Cerebellar nuclear complex (tissue), 1 donor: ENCODE measurements at places on chromosomes 6 and 20.

DNA sequence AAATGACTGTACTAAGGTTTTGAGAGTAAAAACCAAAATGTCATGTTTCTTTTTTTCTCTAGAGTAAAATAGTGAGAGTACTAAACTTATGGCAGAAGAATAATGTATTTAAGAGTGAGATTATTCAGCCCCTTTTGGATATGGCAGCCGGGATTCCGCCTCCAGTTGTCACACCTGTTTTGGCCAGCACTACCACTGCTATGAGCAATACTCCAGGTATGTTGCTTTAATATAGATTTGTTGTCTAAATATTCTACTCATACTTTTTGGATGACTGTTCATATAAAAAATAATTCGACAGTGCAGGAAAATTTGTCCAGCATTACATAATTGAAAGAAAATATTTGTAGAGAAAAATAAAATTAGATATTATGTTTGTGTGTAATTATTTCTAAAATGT lies 59.5 kb downstream of the SCAF8 start:
- DNase-seq: no peak

DNA sequence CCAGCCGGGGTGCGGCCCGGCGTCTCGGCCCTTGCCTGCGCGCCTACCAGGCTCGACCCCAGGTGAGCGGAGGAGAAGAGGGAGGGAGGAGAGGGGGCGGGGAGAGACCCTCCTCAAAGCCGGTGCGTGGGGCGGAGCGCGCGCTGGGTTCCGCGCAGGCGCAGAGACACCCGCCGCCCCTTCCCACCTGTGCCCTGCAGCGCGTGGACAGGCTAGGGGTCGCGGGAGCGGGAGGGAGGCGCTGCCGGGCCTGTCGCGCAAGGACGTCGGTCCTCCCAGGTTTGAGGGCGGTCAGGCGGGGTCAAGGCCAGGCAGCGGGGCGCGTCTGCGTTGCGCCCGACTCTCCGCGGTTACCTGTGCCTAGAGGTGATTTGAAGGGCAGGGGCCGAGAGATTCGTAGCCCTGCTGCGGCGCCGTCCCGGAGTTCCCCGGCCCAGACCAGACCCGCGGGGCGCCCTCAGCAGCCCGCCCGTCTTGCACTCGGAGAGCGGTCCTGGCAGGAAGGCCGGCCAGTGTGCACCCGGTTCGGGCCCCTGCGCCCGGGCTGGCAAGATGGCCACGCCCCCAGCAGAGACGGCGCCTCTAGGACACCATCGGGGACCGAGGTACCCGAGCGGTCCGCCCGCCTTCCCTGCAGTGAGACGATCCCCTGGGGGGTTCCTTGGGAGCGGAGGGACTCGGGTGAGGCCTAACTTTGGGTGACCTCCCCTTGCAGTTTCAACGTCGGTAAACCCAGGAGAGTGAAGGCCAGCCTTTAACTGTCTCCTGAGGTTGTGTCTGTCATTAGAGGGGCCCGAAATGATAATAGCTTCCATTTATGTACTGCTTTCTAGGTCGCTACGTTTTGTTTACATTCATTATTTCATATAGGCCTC lies 546 bp downstream of the C6orf136 start:
- no peak for DNase-seq

DNA sequence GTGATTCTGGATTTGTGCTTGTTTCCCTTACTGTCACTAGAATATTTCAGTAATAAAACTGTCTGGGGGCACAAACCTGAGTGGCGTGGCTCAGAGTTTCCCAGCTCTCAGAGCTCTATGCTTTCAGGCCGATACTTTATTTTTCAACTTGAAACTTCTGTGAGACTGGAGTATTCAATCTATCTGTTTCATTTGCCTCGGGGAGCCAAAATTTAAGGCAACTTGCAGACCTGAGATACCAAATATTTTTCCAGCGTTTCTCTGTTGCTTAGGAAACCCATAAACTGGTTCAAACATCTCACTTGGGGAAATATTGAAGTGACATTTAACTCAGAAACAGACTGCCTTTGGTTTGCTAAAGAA lies 74.7 kb downstream of the SOBP start:
- DNase-seq: no peak

DNA sequence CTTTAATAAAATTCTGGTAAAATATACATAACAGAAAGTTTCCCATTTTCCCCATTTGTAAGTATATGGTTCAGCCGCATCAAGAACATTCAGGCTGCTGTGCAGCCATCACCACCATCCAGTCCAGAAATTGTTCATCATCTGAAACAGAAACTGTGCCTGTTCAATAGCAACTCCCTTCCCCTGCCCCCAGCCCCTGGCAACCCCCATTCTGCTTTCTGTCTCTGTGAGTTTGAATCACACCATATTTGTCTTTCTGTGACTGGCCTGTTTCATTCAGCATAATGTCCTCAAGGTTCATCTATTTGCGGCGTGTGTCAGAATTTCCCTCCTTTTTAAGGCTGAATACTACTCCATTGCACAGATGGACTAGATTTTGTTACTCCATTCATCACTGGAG lies 19.1 kb downstream of the VSTM2L start:
- DNase-seq: no peak

- no peak for DNase-seq
These were observed 6.3 kb upstream of the FOXF2 start for GRCh38 chr6:1382883-1383728.

DNA sequence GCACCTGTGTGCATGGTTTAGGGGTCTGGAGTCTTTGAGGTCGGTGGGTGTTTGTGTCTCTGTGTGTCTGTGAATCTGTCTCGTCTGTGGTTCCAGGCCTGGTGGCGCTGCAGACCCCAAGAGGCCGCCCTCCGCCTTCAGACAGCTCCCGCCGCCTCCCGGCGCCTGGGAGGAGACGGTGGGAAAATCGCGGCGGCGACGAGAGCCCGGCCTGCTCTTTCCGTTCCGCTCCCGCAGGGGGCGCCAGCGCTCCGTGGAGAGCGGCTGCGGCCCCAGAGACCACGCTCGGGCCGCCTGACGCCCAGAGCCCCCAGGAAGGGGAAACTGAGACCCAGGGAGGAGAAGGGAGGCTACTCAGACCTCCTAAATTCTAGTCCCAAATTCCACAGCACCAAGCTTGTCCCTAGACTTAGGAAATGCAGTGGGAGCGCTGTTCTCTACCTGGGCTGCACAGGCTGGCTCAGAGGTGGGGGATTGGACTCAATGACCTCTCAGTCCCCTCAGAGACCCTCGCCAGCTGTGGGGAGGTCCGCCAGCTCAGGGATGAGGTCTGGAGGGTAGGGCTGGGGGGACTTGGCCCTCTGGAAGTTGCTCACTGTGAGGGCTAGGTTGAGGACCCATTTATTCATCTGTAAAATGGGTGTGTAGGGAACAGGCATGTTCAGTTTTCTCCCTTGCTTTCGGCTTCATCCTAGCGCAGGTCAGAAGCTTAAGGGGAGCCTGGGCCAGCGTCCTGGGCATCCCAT lies 36.9 kb upstream of the BLCAP start:
- DNase-seq: no peak

GRCh38 chr20:39904476-39905112 lies 784.4 kb downstream of the MAFB start:
- no peak for DNase-seq

DNA sequence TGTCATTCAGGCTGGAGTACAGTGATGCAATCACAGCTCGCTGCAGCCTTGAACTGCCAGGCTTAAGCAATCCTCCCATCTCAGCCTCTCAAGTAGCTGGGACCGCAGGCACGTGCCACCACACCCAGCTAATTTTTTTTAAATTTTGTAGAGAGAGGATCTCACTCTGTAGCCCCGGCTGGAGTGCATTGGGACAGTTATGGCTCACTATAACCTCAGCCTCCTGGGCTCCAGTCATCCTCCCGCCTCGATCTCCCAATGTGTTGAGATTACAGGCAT lies 86.5 kb downstream of the SERAC1 start:
- no peak for DNase-seq

- no peak for DNase-seq
These were observed 67.8 kb downstream of the SYTL3 start for GRCh38 chr6:158717341-158718330.

GRCh38 chr20:5482791-5483190 lies 166.0 kb upstream of the PROKR2 start:
- DNase-seq: no peak

- DNase-seq: no peak
These were observed 22.0 kb downstream of the FAM83B start for GRCh38 chr6:54868556-54868955.

- DNase-seq: no peak
These were observed 101.3 kb downstream of the MTHFD1L start for GRCh38 chr6:150966786-150967185.

GRCh38 chr6:90982051-90982450 lies 395.2 kb upstream of the MAP3K7 start:
- DNase-seq: no peak

DNA sequence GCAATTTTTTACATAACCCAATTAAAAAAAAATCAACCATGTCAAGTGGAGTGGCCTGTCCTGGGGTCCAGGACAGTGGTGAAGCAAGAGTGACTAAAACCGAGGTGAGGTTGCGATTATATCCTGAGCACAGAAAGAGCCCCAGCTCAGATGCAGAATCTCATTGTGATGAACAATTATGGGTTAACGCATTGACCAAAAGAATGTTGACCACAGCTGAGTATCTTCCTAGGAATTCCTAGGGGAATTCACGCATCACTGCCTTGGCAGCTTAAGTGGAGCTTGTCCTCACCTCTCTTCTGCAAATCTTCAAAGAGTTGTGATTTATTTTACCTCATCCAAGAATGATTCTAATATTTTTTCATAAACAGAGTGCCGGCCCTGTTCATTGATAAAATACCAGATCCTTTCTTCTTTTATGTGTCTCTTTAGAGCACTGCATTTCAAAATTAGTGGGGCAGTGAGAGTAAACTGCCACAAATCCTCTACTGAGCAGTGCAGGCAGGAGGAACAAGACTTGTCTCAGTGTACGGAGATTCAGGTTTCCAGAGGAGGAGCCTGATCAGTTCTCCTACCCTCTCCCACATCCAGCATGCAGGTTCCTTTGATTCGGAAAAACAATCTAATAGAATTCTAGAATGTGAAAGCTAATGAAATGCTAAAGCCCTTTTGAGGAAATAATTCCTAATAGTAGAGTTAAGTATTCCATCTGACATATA lies 60.1 kb upstream of the ZNF184 start:
- no peak for DNase-seq

DNA sequence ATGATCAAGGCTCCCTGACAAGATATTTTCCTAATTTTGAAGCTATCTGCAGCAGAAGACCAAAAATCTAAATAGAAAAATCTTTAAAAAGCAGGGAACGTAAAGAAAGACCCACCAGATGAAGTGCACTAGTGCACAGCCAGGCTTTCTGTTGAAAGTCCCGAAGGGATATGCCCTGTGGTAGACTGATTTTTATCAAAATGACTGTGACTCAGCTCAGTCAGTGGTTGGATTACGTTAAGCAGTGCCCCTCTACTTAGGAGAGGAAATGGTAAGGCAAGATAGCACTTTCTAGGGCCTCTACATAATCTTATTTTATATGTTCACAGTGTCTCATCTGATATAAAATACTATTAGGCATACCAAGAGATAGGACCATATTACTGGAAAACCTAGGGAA lies 123.4 kb upstream of the RAB32 start:
- DNase-seq: no peak

DNA sequence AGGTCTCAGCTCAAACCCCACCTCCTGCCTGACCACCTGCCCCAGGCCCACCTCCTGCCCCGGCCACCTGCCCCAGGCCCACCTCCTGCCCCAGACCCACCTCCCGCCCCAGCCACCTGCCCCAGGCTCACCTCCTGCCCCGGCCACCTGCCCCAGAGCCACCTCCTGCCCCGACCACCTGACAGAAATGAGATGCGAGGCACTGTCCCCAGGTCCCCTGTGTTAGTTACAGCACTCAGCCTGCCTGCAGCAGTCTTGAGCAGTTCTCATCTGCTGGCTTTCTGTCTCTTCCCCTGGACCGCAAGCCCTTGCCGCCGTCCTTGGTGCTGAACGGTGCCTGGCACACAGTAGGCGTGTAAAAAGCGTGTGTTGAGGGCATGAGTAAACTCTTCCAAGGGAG lies 79.5 kb downstream of the CDH4 start:
- DNase-seq: no peak

GRCh38 chr6:144931172-144932035 lies 646.3 kb downstream of the UTRN start:
- no peak for DNase-seq

- no peak for DNase-seq
These were observed at the start of gene TAPBP for GRCh38 chr6:33313709-33314514. Gene TAPBP, minus strand, starts transcription at chr6:33314078. Its CDS starts 37 bp downstream, at chr6:33314041.

- no peak for DNase-seq
These were observed 113.9 kb upstream of the ZNF217 start for GRCh38 chr20:53707371-53708055.

DNA sequence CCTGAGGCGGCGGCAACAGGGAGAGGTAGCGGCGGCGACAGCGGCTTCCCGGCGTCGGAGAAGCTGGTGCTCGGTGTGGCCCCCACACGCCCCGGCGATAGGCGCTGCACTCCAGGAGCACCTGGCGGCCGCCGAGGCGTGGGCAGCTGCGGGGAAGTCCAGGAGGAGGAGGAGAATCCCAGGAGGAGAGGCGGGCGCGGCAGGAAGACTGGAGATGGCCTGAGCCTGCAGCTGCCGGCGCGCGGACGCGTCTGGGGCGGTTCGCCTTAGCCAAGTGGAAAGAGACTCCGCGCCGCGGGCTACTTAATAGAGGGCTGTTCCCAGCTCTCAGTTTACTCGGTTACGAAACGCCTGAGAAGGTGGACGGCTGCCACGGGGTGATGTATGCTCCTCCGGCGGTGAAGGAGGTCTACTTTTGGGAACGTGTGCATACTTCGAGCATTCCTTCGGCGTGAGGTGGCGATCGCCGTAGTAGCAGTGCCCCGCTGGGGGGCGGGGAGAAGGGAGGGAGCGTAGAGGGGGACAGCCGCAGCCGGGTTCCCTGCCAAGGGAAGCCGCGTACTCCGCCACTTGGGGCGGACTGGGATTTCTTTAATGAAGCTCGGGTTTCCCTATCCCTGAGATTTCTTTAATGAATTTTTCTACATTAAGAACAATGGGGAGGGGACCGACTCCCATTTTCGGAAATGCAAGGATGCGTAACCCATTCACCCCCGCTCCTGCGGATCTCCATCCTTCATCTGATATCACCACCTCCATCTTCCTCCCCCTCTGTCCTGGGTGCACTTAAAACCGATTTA lies at the start of gene COL12A1:
TSS of gene COL12A1 (minus strand) at position 278 of the 800 bp plus-strand sequence. CDS start 3,261 bp downstream, outside the sequence.
- DNase-seq: no peak

GRCh38 chr6:44473393-44474189 lies 86.1 kb downstream of the CDC5L start:
- DNase-seq: no peak

- DNase-seq: no peak
These were observed 77.4 kb upstream of the HDDC2 start for GRCh38 chr6:125379174-125379573.
